ENCODE measurements at places on chromosomes 2 and 18.

- no peak for DNase-seq
Measured at GRCh38 chr2:105904938-105905337, 160.2 kb downstream of the NCK2 start.

GRCh38 chr2:222424729-222425671, 657 bp downstream of the SGPP2 start:
- no peak for DNase-seq

- DNase-seq: no peak
Measured at GRCh38 chr2:86593266-86593665, 30.0 kb upstream of the CHMP3 start.

GRCh38 chr2:217273162-217273561, 413.3 kb upstream of the TNP1 start:
- DNase-seq: no peak

DNA sequence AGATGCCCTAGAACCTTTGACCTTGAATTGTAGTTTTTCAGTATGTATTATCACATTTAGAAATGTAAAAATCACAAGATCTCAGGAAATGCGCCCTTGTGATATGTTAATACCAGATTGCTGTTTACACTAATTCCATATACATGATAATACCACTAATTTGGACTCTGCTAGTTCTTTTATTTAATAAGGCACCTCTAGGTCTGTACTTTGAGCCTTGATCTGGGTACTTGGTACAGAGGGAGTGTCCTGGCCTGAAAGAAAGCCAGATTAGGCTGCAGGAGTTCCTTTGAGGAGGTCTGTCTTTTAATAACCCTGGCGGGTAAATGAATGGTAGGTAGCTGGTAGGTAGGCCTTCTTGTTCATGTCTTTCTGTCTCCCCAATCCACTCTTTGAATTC, 26.3 kb downstream of the PLEKHA3 start:
- no peak for DNase-seq

DNA sequence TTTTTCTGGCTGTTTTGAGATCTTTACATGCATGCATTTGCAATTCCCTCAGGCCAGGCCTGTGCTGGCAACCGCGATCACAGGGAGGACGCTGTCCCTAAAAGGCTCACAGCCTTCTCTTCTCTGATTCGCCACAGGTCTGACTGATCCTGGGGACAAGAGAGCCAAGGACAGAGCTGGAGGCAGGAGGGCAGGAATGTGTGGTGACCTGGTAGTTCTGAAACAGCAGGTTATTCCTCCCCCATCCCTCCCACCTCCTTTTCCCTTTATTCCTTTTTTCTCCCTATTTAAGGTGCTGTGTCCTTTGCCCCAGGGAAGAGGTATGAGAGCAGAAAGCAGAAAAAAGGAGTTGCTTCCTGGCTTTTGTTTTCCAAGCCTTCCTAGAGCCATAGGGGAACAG, 21.9 kb downstream of the TMEM177 start:
- DNase-seq: no peak

DNA sequence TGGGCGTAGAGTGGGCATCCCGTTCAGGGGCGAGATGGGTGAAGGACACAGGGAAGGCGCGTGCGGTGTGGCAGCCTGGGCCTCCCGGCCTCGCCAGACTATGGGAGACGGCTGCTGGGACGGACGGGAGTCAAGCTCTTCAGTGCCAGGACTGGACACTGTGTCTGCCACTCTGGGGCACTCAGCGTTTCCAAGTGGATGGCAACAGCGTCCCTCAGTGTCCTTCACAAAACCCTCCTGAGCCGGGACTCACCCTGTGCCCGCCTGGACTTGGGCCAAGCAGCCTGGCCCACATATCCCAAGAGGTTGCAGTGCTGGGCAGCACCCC, 16.3 kb upstream of the BOK start:
- DNase-seq: no peak

DNA sequence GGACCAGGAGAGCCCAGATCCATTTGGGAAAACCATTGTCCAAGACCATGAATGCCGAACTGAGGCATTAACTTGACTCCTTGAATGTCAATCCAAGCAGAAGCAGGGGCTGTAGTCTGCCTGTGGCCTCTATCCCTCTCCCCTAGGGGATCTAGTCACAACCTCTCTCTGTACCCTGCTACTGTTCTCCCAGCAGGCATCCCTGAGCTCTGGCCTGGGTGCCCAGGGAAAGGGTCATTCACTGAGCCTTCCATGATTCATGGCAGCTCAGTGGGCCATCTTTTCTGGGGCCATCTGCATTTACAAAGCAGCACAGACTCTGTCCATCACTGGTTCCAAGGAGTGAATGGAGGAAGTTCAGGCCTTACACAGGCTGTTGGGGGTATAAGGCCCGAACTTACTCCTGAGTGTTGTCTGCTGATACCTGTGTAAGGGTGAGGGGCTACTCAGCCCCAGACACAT, 151.8 kb downstream of the ZFP36L2 start:
- no peak for DNase-seq

- DNase-seq: no peak
Measured at GRCh38 chr2:26754539-26754938, 9.5 kb upstream of the SLC35F6 start.

DNA sequence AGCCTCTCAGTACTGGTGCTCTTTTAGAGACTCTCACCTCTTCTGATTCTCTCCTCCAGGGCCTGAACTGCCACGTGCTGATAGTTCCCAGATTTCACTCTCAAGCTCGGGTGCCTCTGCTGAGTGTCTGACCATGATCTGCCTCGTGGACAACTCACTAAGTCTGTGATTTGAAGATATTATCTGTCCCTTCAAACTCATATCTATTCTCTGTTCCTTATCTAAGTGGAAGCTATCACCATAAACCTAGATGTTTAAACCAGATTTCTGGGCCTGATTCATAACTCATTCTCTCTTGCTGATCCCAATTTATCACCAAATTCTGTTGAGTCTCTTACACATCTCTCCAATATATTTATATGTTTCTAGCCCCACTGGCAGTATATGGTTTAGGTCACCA, 29.9 kb upstream of the KIDINS220 start:
- DNase-seq: no peak

- DNase-seq: no peak
Measured at GRCh38 chr2:112832841-112833638, 3.5 kb downstream of the IL1B start.

- peak; percentile 89 for DNase-seq
Measured at GRCh38 chr2:24491542-24492420, 727 bp downstream of the NCOA1 start.

DNA sequence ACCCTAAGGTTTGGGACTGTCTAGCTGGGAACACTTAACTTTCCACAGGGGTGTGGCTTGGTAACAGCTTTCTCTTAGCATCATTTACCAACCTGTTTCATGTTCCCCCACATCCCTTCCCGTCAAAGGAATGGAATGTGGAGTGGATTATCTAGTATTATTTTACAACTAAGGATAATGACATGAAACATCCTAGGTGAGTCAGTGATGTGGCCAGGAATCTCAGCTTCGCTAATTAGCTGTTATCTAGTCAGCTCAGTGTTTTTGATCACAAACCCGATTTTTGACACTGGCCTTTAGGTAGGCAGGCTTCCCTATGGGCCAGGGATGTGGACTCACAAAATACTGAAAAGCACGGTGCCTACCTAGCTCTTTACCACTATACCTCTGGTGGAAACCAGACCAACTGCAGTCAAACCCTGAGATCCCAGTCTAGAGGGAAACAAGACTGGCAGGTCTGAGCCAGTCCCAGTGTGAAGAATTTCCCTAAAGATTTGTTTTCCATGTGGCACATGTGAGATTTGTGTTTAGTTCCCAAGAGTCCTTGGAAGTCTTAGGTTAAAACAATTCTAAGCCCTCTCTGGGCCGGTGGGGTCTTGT, 2.8 kb upstream of the NRP2 start:
- no peak for DNase-seq

DNA sequence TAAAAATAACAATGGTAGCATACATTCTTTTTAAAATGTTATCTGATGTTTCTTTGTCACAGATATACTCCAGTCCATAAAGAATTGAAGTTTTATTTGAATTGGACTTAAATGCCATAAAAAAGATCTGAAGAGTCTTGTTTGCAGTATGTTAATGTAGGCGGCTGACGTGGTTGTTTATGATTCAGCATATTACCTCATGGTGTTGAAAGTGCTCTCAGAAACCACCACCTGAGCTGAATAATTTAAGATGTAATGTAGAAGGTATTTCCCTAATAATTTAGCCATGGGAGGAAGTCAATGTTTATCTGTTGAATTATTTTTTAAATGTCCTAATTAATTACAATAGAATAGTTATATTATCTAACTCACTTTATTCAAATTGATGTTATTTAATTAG, 58.6 kb upstream of the CHN1 start:
- no peak for DNase-seq

DNA sequence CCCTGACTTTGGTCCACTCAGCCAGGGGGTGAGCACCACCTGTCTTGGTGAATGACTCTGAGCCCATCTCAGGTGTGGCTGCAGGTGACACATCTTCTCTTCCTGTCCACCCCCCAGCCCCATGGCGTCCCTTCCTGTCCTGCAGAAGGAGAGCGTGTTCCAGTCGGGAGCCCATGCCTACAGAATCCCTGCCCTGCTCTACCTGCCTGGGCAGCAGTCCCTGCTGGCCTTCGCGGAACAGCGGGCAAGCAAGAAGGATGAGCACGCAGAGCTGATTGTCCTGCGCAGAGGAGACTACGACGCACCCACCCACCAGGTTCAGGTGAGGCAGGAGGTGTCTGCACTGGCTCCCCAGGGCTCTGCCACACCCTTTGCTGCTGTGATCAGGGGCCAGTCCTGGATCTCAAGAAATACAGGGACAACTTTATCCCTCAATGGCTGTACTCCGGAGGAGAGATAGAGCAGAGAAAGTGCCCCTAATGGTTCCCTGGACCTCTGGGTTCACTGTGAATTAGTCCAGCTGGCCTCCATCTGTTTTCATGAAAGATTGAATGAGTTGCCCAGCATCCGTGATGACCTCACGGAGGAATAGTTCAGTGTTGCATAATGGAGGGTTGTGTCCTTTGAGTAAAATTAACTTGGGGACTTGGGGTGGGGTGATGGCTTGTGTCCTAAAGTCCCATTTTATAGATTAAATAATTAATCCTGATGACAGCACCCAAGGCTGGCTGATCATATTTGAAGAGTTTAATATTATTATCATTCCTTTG, at the start of gene NEU2:
Gene NEU2 (plus strand): TSS at position 122 of the 770 bp plus-strand sequence. CDS start 0 bp downstream, at position 122.
- no peak for DNase-seq

DNA sequence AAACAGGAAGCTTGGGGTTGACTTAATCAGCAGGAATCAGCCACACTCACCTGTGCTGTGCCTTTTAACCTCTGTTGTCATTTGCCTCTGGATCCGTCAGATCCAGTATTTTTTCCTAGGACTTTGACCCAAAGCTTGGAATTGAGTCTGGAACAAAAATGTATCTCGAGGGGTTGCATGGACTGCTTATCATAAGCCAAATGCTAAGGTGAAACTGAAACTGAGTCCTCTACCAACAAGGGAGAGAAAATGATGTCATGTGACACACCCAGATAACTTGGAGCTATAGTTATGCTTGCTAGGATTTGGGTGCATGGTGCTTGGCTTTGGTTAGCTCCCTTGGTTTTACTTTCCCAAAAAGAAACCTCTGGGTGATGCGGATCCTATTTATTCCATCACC, 2158.6 kb upstream of the PIK3C3 start:
- DNase-seq: no peak

- DNase-seq: no peak
Measured at GRCh38 chr2:8709611-8710010, 27.8 kb downstream of the ID2 start.

- no peak for DNase-seq
Measured at GRCh38 chr2:183185534-183185933, 61.3 kb downstream of the NUP35 start.

DNA sequence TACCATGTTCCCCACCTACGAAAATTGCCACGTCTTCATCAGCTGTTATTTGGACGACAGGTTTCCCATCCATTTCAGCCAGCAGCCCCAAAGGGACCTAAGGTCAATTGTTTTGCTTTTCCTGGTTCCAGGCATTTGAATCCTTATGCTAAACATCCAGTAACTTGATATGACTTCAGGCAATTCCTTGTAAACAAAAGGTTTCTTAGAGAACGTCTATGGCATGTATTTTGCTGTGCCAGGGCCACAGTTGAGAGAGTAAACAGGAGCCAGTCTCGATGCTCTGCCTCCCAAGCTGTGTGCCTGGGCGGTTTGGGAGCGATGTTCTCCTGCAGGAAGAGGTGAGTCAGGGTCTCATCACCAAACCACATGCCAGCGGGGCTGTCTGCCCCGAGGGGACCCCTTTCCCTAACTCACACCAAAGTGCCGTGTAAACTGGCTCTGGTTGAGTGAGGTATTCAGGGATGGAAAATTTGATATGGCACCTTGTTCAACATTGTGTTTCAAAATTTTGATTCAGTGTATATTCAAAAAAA, 12.9 kb upstream of the MC5R start:
- peak; percentile 54 for DNase-seq

- no peak for DNase-seq
Measured at GRCh38 chr2:23499439-23499838, 114.5 kb downstream of the KLHL29 start.

DNA sequence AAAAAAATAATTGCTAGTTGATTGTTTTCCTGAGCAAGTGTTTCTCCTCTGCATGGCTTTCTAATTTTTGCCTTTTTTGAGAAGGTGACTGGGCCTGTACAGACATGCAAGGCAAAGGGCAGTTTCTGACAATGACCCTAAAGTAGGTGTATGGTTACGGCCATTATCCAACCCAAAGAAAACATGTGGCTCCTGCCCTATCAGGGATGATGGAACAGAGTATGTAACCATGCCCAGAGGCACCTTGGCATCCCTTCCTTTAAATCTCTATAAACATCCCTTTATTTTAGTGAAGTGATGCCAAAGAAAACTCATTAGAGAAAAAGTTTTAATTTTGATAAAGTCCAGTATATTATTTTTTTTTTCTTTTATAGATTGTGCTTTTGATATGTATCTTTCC, 217.5 kb downstream of the LPIN1 start:
- no peak for DNase-seq

- no peak for DNase-seq
Measured at GRCh38 chr2:49973436-49973835, 819.1 kb upstream of the FSHR start.

GRCh38 chr2:196511258-196512168, 128.0 kb upstream of the CCDC150 start:
- DNase-seq: no peak

DNA sequence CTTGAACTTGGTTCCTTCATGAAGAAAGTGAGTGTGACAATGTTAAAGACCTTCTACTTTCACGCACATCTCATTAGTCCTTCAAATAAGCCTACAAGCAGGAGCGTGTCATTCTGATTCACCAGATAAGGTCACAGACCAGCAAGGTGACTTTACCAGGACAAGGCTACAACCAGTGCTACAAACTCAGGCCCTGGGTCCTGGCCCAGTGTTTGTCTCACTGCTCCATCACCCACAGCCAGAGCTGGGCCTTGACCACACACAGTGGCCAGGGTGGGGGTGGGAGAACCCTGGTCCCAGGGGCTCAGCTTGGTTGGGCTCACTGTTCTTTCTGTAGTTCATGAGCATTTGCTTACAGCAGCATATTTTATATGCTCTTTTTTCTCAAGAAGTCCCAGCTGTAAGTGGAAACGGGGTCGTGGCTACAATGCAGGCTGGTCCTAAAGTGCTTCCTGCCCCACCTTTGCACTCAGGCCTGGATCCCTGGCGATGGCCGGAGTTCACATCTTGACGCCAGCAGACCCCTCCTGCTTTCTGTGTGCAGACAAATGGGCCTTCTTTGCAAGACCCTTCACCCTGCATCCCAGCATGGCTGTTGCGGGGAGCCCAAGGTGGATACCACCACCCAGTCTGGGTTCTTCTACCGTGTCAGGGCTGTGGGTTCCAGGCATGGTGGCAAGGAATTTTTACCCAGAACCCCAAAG, 153.6 kb upstream of the EPAS1 start:
- DNase-seq: no peak

GRCh38 chr2:10324095-10324832, 21.6 kb downstream of the HPCAL1 start:
- no peak for DNase-seq

All from lower leg skin (tissue), 4 donors.